ENCODE measurements at places on chromosomes 2 and 18.

DNA sequence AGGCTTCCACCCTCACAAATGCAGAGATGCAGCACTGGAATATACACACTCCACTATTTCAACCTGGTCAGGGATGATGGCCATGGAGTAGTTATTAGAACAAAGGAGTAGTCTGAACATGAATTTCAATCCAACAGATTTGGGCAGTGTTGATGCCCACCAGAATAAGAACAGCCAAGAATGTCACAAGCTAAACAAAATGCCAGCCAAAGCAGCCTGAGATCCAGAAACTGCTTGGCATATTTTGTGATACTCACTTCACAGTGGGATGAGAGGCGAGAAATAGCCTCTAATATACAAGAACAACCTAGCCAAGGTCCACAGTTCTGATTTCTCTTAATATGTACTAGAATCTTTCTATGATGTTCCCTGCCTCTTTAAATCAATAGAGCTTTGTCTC is 58.6 kb upstream of the KLF7 start:
- DNase-seq, result no peak

DNA sequence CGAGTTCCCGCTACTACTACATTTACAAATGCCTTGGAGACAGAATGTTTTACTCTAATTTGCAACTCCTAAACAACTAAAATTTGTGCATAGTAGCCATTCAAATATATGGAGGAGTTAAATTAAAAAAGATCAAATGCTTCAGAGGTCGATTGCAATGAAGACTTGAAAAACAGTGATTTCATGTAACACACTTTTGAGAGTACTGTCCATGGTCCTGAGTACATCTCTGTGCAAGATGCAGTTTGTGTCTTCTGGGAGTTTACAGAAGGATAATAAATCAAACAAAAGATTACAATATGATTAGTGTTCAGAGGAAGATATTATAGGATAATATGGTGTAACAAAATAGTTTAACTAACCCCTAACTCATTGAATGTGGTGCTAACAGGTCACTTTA is 894.7 kb downstream of the TMEM182 start:
- no peak for DNase-seq

DNA sequence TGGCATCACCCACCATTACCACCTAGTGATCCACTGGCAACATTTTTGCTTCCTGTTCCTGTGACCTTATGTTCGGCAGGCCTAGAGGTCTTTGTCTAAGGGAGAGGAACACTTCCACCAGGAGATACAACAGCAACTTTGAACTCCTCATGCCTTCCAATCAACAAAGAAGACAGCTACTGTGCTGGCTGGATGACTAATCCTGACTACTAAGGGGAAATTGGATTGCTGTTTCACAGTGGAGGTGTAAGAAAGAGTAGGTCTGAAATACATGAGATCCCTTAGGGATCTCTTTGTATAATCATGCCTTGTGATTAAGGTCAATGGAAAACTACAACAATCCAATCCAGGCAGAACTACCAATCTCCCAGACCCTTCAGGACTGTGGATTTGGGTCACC is 45.2 kb downstream of the EIF2AK3 start:
- no peak for DNase-seq

- no peak for DNase-seq
Measured at GRCh38 chr2:221137385-221137784, 434.7 kb downstream of the EPHA4 start.

- no peak for DNase-seq
Measured at GRCh38 chr2:55301277-55301676, 32.2 kb upstream of the MTIF2 start.

DNA sequence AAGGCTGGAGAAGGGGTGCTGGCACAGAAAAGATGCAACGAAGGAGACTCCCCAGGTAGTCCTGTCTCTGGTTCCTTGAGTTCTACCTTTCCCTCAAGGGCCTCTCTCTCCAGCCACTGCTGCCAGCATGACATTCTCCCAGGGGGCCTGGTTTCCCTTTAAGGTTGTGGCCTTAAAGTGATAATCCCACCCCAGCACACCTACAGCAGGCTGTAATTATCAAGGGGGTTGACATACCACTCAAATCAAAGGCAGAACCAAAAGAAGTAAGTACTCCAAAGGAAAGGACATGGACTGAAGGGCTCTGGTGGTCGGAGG is 127.4 kb upstream of the MSH6 start:
- no peak for DNase-seq

- no peak for DNase-seq
Measured at GRCh38 chr18:25648716-25649260, 296.8 kb upstream of the ZNF521 start.

DNA sequence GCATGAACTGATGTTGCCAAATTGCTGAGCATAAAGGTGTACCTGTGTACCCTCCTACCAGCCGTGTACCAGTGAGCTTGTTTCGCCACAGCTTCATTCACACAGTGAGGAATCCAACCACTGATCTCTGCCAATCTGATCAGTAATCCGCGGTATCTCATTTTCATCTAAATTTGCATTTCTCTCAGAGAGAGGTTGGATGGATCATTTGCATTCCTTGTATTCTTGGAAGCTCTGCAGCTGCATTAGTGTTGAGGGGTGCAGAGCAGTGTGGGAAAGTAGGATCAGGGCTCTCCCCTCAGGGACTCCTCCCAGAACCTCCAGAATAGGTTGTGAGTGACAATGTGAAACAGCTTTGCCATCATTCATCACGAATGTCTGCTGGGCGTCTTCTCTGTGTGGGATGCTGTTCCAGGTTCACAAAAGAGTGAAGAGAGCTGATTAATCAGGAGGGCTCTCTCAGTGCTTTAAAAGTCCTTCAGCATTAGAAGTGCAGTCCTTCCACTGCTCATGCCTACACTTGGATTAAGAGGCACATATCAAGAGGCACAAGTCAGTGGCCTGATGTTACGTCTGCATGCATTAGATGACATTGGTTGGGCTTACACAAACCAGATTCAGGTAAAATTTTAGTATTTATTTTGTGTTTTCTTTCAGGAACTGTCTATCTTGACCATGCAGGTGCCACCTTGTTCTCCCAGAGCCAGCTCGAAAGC is 7.5 kb downstream of the MOCOS start:
- DNase-seq, result no peak

DNA sequence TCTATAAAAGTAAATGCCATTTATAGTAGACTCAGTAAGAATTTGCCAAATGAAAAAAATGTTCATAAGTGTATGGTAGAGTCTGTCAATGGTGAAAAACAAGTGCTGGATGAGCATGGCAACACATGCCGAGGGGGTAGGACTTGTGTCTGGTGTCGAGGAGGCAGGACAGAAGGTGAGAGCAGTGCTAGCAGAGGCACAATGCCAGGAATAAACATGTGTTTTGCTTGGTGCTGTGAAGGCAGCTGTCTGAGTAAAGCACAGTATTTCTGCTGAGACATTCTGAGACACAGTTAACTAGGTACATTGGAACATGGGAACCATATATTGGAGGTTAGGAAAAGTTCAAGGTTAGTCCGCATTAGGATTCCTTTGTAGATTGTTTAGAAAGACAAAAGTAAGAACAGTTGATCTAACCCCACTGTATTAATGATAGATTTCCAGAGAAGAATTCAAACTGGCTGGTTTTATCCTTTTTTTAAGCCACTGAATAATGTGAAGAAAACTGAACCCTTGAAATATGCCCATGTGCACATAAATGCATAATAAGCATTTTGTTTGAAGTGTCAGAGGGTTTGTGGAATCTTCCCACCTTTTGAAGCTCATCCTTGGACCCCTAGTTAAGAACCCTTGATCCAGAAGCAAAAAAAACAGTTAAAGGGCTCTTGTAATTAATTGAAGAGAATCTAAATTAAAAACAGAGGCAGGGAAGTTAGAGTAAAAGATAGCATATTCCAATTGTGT is 7.1 kb downstream of the RBM45 start:
- no peak for DNase-seq

- DNase-seq, result no peak
Measured at GRCh38 chr18:74396171-74397169, 60.6 kb downstream of the DIPK1C start.

GRCh38 chr2:101948625-101949155 is 43.1 kb upstream of the IL1R2 start:
- DNase-seq, result no peak

- DNase-seq, result no peak
Measured at GRCh38 chr2:188078534-188078933, 213.1 kb upstream of the GULP1 start.

DNA sequence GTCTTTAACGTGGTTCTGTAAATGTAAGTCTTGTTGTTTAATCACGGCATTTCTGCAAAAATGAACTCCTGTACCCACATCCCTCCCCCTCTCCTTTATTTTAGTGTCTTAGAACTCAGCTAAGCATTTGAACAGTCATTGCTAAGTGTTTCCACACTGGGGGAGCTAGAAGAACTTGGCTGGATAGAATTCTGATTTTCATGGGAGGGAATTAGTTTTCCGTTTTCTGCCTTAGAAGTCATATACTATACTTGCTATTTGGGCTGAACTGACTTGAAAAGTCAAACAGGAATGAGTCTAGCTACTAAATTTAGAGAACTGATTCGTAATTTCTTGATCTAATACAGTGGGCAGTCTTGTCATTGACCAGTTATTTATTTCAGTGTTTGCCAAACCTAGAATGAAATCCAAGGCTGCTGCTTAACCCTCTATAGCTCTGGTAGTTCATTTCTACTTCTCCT is 61.1 kb downstream of the FMNL2 start:
- no peak for DNase-seq

GRCh38 chr2:84815146-84815545 is 65.7 kb downstream of the TRABD2A start:
- DNase-seq, result no peak

- DNase-seq, result no peak
Measured at GRCh38 chr2:100783987-100784386, 36.0 kb upstream of the NPAS2 start.

DNA sequence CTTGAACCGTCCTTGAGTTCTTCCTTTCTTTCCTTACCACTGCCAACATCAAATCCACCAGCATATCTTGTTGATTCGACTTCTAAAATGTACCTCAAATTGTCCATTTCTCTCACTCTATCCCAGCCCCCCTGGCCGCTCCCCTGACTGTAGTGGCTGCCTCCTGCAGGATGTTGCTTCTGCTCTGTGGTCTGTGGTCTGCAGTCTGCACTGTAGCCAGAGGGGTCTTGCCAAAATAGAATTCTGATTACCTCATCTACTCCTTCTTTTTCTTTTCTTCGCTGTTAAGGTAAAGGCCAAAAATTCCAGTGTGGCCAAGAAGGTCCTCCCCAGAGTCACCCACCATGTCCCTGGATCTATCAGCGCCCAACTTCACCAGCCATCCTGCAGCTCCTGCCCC is 79.5 kb upstream of the ALPP start:
- DNase-seq, result no peak

- DNase-seq, result no peak
Measured at GRCh38 chr2:188403676-188404075, 112.0 kb downstream of the GULP1 start.

DNA sequence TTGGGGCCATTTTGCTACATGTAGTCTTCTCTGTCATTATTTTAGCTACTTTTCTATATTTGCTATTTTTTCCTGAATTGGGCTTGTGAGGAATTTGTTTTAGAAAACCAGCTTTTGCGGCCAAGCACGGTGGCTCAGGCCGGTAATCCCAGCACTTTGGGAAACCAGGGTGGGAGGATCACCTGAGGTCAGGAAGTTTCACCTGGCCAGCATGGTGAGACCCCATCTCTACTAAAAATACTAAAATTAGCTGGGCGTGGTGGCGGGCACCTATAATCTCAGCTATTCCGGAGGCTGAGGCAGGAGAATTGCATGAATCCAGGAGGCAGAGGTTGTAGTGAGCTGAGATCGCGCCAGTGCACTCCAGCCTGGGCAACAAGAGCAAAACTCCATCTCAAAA is 4.7 kb downstream of the SEPTIN2 start:
- no peak for DNase-seq

GRCh38 chr2:64153811-64154210 is 9.6 kb upstream of the PELI1 start:
- no peak for DNase-seq

DNA sequence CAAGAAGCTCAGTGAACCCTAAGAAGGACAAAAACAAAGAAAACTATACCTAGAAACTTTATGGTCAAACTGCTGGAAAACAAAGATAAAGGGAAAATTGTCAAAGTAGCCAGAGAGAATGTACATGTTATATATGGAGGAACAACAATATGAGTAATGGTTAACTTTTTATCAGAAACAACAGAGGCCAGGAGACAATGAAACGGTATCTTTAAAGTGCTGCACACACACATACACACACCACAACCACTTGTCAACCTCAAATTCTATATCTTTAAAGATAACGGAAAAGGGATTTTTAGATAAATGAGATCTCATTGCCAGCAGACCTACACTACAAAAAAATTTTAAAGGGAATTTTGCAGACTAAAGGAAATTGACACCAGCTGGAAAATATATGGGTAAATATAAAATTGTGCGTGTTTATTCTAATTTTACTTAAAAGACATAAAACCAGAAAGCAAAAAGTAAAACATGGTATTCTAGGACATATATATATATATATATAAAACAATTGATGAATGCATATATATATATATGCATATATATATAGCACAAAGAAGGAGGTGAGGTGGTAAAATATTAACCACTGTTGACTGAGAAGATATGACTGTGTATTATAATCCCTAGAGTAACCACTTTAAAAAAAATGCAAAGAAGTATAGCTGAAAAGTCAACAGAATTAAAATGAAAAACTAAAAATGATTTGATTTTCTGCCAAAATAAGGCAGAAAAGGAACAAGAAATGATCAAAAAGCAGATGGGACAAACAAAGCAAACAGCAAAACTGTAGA is 172.0 kb downstream of the SRBD1 start:
- DNase-seq, result no peak

GRCh38 chr2:71683070-71683469 is 229.7 kb downstream of the DYSF start:
- no peak for DNase-seq

- DNase-seq, result no peak
Measured at GRCh38 chr18:46649071-46649862, 7.8 kb downstream of the LOXHD1 start.

DNA sequence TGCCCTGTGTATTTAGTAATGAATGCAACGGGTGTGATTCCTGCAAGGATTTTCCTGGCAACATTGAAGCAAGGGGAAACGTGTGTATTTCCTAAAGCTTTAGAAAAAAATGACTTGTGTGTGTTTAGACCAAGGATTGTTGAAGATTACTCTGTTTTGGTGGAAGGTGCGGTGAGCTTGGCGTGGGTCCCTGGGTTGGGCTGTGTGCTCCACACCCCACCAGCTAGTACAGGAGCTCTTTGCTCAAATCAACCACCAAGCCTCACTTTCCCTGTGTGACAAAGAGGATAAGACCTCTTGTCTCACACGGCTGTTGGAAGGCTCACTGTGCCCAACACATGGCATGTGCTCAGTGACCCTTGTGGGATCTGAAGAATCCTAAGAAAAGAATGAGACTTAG is 21.4 kb upstream of the GREB1 start:
- DNase-seq, result no peak

DNA sequence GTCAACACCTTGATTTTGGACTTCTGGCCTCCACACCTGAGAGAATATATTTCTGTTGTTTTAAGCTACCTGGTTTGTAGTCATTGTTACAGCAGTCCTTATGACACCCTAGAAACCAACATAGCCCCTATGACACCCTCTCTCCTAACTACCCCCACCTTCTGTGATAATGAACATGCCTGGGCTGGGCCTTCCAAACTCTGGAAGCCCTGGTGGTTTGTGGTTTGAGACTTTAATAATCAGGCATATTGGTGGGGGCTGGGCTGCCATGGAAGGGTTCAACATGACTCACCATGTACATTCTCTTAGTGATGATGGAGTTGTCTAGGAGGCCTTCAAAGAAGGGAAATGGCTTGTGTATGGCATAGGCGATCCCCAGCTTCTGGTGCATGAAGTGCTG is 3.3 kb downstream of the SP110 start:
- no peak for DNase-seq
